ENCODE measurements at places on chromosomes 4 and X. TPM values are rescaled to one million over a fixed set of nuclear protein-coding genes. Genes with fewer than 3 reads are reported as not detected.

DNA sequence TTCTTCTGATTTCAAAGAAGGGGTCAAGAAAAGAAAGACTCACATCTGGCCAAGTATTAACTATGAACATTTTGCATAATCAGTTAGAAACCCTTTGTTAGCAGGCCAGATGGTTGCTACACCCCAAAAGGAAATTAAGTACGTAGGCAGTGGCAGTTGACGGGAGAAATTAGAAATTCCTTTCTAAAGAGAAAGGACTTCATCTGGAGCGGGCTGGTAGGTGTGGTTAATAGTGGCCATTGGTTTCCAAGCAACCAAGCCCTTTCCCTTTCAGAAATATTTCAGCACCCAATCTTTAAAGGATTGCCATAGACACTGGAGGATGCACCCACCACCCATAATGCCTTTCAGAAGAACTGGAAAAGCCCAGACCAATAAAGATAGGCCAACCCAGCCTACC lies 235.7 kb upstream of the LDB2 start:
- DNase-seq = no peak

DNA sequence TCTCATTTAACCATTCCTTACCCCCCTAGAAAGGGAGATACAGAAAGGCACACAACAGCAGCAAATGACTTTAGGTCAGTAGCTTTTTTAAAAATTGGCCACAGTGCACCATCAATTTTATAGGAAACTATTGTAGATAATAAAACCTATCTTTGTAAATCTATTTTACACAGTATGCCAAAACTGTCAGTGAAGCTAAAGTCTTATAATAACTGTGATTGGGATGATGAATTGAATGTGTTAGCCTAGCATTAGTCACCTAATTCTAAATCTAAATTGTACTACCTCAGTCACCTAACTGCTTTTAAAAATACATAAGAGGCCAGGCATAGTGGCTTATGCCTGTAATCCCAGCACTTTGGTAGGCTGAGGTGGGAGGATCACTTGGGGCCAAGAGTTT lies 44.2 kb downstream of the SH3RF1 start:
- DNase-seq = no peak

- DNase-seq = no peak
Observed at GRCh38 chr4:135921081-135921480, 1611.2 kb downstream of the PCDH18 start.

GRCh38 chrX:29634516-29634915 lies 580.8 kb upstream of the MAGEB2 start:
- DNase-seq = no peak

DNA sequence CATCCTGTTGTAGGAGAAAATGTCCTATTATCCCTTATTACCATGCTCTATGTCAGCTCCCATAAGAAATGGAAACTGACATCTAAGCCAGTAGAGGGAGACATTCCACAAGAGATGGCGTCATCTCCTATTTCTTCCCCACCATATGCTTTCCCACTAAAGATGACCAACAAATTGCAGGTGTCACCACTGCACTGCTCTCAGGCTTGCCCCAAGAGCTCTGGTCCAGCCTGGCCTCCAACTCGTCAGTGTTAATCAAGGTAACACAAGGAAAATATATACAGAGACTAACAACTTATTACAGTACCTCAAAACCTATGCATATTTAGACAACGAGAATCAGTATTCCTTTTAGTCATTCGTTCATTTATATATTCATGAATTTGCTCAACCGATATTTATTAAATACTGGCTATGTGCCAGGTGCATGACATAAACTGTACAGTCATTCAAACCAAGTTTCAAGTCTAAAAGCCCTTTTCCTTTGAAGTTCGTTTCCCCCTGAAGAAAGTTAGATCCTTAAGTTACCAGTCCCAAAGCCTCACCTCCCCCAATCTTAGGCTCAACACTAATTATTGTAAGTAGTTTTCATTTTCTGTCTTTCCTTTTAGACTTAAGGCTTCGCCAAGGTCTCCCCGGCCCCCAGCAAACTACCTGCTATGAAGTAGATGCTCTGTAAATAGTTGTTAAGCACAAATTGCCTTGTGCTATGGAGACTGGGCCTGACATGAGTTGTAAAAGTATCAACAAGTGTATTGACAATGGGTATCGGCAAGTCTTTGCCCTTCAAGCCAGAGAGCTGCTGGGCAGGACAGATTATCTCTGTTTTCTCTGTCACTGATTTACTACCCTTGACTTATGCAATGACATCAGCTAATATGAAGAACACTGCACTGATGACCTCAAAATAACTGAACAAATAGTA lies 3.1 kb upstream of the FGB start:
- no peak for DNase-seq

DNA sequence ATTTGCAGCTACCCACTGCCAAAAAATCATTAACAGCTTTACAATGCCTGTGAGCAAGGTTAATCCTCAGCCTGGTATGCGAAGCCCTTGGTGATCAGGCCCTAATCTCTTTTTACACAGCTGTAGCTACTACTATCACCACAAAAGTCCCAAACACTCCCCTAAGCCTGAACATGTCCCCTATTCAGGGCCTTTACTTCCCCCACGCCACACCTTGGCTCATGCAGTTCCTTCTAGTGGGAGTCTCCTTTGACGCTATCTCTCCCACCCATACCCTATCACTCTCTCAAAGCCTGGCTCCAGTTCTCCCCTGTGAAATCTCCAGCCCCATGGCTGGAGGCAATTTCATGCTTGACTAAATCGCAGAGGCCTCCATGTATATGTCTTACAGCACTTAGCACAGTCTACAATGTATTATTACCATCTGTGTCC lies 90.6 kb upstream of the CBR4 start:
- no peak for DNase-seq

Gene SAGE1
- polyA plus RNA-seq = not detected

Gene TMEM150C
- 3.9 TPM for polyA plus RNA-seq

Gene TMPRSS11B
- polyA plus RNA-seq = 0.04 TPM

Data from muscle of arm (tissue), 14 donors.